Stimulated activated CD4-positive, alpha-beta T cell treated with anti-CD3 and anti-CD28 coated beads, Interleukin-1b, Interleukin-23, amount 100 ng/mL, for 48 hours (primary cell): ENCODE measurements at places on chromosomes 12 and 14.

- DNase-seq = no peak
These were observed 787.0 kb upstream of the TBX3 start for GRCh38 chr12:115470977-115471376.

DNA sequence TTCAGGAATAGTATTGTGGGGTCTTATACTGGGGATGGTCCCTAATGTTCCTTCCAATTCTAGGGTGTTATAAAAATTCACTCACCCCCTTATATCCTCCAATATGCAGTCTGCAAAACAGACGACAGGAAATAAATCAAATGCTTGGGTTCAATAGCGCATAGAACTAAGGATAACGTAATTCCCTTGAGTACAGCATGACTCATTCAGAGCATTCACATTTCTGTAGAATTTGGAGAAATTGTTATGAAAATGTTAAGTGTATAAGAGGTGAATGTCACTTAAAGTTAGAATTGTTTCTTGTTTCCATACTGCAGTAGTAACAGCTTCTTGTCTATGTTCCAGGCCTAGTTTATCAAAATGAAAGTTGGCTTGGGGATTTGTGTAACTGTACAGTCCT lies 271.4 kb downstream of the RPS29 start:
- DNase-seq = no peak

GRCh38 chr12:78483767-78484315 lies 380.7 kb upstream of the SYT1 start:
- no peak for DNase-seq

GRCh38 chr12:42725809-42726208 lies 136.3 kb upstream of the PRICKLE1 start:
- no peak for DNase-seq

DNA sequence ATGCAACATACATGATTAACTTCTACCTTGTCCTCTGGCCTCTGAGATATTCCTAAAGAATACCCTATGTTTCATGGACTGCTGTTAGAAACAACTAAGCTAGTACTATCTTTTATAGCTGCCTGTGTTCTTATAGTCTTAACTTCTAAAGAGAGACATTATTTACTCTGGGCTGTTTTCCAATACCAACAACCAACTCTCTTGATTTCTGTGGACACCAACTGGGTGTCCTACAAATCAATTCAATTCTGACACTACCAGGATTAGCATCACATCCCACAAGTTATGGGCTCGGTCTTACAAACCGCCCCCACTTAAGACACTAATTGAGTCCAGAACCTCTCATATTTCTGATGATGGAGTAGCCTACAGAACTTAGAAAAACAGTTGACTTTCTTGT lies 8.3 kb downstream of the XPOT start:
- DNase-seq = no peak

DNA sequence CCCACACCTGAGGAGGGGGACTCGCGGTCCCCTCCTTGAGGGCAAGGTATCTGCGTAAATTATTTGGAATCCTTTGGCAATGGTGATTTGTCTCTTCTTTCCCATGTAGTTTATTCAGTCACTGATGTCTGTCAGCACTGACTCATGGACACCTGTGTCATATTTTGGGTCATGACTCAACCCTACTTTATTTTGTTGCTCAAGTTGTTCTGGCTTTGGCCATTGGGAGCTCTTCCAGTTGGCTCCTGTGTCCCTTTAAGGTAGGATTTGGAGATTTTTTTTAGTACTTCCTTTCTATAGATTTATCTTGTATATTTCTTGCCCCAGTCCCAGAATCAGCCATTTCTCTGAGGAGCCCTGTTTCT lies 47.4 kb upstream of the C14orf180 start:
- DNase-seq = no peak

GRCh38 chr12:13095266-13095995 lies 8.0 kb downstream of the GSG1 start:
- DNase-seq = no peak

DNA sequence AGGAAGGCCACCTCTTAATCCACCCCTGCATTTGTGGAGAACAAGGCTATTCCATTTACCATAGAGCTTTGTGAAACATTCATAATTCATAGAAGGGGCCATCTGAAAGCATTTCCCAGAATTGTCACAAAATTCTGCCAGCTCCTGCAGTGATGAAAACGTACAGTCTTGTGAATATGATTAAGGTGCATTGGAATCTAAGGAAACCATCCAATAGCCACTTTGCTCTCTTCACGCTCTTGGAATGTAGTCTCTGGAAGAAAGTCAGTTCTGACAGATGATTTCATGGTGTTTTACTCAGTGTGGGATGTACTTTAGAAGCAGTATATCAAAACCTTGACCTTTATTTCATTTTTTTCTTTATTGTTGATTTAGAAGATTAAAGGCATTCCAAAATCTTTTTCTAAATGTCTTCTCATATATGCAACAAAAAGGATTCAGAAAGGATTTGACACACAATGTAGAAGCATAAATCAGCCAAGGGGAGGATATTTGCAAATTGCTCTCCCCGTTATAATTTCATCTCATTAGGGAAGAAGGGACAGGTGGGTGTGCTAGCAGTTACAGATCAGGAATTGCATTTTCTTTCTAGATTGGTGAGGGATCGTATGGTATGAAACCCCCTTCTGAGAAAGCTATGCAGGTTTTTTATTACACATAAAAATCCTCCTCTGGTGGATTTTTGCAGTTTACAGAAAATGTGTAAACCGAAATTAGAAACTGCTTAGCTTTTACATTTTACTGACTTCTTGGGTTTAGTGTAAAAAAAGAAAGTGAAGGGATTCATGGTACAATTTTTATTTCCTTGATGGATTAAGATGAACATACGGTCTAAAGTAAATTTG lies 390.2 kb downstream of the LRIG3 start:
- DNase-seq = no peak

DNA sequence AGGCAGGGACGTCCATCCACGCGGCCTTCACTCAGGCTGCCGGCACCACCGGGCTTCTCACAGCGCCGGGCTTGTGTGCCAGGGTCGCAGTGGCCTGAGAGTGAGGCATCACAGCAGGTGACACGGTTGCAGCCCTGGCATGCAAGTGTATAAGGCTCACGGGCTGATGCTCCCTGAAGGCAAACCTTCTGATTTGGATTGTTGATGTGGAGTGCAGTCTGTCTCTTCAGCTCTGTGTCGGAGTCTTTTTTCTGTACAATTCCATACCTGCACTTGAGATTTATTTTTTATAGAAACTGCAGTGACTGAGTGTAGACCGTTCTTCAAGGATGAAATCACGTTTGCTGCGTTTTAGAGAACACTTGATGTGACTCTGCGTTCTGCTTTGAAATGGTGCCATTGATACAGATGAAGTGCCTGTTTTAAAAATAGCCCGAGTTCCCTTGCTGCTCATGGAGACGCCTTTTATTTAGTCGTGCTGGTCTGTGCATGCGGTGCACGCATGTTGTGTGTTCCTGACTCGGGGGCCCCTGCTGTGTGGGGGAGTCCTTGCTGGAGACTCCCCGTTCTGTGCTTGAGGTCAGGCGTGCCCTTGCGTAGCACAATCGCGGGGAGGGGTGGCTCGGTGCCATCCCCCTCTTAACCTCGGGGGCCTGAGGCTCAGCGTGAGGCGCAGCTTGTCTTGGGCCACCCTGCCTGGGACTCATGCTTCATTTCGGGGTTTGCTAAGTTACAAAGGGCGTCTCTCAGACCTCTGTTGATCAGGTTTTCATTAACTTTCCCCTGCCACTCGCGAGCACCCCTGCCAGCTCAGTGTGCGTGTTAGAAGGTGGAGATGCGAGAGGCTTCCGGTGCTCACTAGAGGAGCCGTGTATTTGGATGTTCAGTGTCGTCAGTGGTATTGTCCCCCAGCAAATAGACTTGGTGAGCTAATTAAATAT lies 21.6 kb upstream of the AMN start:
- DNase-seq = no peak

DNA sequence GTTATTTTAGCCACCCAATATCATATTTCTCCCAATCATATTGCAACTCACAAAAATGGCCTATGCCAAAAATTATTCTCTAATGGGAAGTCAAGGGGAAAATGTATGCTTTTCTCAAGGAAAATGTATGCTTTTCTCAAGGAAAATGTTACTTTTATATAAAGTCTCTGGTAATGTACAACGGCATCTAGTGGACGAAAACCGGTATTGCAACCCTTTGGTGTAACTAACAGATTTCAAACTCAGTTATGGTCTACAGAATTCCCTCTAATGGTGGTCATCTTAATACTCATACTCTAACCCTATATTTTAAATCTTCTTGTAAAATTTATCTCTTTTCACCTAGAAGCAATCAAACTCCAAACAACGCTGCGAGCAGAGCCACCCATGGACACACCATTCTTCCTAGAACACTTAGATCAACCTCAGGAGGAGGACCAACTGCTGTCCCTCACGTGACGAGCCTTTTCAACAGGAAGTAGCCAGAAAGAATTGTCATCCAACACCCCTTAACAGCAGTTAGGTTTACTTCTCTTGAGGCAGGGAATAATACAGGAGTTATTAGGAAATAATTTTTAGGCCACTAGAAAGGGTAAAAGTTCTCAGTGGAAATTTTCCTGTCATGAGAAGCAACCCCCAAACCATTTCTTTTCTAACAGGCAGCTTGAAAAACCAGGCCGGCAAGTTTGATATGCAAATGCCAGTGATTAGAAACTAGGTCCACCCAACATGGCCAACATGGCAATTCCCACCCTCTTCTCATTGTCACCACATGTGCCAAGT lies 20.1 kb downstream of the APOBEC1 start:
- DNase-seq = no peak

DNA sequence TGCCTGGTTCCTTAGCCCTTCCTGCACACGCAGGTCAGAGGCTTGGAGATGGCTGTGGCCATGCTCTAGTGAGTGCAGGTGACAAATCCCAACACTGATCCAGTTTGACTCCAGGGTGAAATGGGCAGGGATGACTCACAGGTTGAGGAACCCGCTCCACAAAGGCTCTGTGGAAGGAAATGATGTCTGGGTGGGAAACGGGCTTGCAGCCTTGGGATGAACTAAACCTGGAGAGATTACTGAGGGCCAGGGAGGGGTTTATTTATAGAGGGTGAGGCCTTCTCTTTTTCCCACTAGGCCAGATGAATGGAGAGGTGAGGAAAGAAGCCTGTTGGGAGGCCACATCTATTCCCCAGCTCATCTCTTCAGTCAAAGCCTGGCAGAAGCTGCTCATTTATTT lies 29.3 kb upstream of the EMP1 start:
- no peak for DNase-seq

DNA sequence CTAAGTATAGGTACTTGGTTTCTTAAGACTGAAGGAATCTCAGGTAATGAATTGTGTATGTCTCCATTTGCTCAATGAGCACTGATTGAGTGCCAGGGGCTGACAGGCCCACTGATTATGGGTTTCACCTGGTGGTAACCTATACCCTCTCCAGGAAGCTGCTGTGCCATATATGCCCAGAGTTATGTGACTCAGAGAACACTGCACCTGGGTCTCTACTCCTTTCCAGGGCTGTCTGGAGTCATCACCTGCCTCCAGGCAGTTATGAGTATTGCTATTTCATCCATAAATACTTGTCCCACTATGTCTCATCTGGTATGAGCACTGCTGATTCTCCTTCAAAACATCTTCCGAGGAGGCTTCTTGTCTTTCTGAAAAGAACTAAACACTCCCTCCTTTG lies 692.9 kb downstream of the BCL11B start:
- no peak for DNase-seq

DNA sequence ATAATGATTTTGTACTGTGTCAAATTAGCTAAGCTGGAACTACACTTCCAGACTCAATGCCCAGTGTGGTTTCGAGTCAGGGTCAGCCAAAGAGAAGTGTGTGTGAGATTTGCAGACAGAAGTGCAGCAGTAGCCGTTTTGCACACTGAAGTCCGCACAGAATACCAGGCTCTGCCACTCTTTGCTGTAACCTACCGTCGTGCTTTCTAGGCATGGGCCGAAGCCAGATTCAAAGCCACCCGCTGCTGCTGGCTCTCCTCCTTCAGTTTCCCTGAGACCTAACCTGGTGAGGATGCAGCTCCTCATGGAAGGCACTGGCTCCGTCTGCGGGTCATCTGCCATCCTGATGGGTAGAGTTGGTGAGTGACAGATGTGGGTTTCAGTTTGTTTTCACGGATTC lies 48.8 kb downstream of the LRTM2 start:
- no peak for DNase-seq
